ENCODE measurements at places on chromosomes 3 and 15.
A peak's percentile ranks its signal among the peaks of the same experiment; 100 is the strongest.

DNA sequence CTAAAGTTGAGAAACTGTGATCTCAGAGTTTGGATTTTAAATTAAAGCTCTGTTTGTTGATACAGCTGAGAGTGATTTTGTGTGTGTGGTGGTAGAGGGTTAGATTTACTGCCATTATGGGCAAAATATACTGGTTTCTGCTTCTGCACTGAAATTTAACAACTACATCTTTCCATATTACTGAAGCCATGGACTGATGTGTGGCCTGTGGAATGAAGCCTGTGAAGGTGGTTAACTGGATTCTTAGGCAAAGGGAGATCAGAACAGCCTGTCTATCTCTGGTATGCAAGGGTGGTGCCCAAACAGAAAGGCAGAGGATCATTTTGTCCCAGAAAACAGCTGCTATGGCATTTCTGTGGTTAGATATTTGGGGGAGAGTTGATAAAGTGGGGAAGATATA is 297.3 kb upstream of the THBS1 start:
- no peak for DNase-seq

GRCh38 chr3:63963496-63963895 is 51.3 kb upstream of the SCAANT1 start:
- no peak for DNase-seq

GRCh38 chr3:69934398-69934797 is 65.1 kb upstream of the SAMMSON start:
- DNase-seq, result no peak

DNA sequence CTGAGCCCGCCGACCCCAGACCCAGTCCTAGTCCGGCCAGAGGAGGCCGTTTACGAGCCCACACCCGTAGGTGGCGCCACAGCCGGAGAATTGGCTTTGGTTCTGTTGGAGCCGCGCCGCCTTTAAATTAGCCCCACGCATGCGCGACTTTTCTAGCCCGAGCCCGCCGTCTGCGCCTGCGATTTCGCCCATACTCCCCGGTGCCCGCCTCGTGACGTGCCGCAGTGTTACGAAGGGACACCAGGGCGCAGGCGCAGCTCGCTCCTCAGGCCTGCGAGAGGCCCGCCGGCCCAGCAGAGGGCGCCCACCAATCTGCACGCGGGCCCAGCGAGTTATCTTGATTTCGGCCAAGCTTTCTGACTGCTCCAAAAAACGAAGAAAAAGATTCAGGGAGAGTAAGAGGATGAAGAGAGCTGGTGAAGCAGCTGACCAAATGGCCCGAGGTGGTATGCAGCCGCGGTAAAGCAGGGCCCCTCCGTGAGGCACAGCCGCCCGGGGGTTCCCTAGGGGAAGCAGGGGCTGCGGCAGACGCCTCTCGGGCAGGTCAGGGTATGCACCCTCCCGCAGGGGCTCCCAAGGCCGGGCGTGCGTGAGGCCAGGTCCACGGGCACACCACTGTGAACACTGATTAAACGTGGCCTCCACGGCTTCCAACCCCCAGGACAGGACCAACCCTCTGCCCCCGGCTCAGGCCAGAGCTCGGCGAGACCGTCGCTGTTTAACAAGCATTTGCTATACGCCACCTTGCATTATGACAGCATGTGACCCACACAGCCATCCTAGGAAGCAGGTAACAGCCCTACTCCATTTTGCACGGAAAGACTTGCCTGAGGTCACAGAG is 32.8 kb downstream of the RPN1 start:
- DNase-seq, result peak; percentile 93

DNA sequence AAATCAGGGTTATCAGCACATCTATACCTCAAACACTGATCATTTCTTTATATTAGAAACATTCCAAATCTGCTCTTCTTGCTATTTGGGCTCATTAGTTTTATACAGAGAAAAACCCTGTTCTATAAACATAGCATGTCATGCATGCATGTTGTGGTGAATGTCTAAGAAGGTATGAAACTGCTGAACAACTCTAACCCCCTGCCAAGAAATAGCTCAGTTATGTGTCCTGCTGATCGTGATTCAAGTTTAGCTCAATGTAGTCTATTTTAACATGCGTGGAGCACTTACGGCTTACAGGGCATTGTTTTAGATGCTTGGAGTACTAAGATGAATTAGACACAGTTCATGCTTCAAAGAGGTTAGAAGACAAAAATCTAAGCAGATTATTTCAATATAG is 35.8 kb downstream of the MYH15 start:
- DNase-seq, result peak; percentile 28

GRCh38 chr3:58189691-58190090 is 21.1 kb downstream of the DNASE1L3 start:
- no peak for DNase-seq

DNA sequence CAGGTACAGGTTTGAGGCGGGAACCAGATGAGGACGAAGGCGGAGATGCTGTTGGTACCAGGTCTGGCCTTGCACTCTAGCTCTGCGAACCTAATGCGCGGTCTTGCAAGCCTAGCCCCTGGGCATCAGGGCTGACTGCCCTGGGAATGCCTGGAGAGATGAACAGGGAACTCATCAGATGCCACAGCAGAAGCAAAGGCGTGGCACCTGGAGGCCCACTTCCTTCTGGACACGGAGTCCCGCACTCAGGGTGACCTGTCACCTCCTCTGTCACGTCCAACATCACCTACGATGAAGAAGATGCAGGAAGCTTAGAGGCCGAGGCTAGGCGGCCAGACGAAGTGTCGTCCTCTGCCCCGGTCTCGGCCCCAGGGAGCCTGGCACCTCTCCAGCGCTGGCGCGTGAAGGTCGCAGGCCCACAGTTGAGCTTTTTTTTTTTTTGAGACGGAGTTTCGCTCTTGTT is 9.4 kb downstream of the RPLP1 start:
- no peak for DNase-seq

DNA sequence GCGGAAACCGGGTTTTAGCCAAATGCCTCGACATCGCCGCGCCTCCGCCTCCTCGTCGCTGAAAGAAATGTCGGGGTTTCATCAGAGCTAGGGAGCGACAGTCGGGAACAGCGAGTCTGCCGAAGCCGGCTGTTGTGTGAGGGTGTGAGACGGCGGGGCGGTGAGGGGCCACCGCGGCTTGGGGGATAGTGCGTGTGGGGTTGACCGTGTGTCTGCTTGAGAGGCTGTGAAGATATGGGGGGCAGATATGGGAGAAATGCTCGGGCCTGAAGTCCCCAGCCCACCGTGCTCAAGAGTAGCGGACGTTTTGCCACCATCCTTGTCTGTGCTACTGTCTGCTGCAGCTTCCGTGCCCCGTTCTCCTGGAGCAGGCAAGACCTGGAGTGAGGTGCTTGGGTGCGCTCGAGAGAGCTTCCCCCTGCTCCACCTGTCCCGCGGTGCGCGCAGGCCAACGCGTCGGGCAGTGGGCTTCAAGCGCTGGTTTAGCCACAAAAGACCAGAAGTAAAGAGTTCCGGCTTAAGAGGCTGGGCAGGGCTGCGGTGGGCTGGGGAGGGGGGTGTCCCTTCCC is 716 bp upstream of the ISLR2 start:
- DNase-seq, result no peak

DNA sequence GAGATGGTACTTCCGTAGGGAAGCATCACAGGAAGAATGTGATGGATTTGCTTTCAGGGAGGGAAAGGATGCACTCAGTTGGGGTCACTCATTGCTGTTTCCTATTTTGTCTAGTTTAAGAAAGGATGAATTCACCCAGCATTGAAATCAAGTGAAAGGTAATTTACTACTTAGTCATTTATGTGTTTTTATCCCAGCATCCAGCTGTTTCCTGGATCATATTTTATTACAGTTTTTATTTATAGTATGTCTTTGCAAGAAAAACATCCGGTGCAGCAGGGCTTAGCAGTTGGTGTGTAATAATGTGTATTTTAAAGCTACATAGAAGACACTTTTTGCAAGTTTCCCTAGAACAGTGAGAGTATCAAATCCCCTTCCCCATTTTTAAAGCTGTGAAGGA is 37.4 kb upstream of the GOLGA8B start:
- no peak for DNase-seq

GRCh38 chr3:187025656-187026316 is 95.5 kb downstream of the ST6GAL1 start:
- DNase-seq, result no peak

- DNase-seq, result no peak
These were observed 210.7 kb upstream of the KCNH8 start for GRCh38 chr3:18937574-18937973.

- DNase-seq, result peak; percentile 43
These were observed 168.1 kb upstream of the STAC start for GRCh38 chr3:36212251-36212650.

- DNase-seq, result no peak
These were observed 49.0 kb downstream of the MSL2 start for GRCh38 chr3:136146981-136147729.

- peak; percentile 43 for DNase-seq
These were observed 34.5 kb downstream of the PLA2G4D start for GRCh38 chr15:42059661-42060476.

- DNase-seq, result no peak
These were observed 188.9 kb downstream of the NR1D2 start for GRCh38 chr3:24133942-24134341.

- DNase-seq, result no peak
These were observed 45.6 kb downstream of the CHST2 start for GRCh38 chr3:143165211-143165610.

GRCh38 chr15:27928386-27928785 is 170.7 kb downstream of the OCA2 start:
- no peak for DNase-seq

DNA sequence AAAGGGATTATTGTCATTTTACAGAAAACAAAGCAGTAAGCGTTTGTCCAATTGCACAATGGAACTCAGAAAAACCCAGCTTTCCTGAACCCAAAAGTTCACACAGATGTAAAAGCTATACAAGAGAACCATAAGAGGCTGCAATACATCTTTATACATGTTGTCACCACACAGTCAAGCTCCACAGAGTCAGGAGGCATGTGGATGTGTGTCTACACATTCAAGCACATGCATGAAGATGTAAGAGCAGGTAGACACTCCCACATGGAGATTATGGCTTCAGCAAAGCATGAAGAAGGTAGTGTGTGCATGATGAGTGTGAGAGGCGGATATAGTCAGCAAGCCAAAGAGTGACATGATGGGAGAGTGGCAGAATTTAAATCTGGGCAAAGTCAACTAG is 124.7 kb upstream of the THBS1 start:
- DNase-seq, result no peak

DNA sequence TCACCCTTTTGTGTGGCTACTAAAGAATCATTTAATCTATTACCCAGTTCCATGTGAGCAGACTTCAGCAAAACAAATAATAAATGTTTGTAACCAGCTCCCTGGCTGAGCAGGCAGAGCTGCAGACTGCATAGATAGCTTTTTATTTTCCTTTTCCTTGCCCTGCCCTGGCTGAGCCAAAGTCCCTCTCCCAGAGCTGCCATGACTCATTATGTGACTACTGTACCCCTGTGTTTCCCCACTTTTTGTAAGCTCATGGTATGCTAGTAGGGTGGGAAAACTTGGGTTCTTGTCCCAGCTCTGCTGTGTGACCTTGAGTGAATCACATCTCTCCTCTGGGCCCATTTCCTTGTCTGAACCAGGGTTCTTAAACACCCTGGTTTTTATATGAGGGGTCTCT is 127.5 kb downstream of the CLSTN2 start:
- no peak for DNase-seq

DNA sequence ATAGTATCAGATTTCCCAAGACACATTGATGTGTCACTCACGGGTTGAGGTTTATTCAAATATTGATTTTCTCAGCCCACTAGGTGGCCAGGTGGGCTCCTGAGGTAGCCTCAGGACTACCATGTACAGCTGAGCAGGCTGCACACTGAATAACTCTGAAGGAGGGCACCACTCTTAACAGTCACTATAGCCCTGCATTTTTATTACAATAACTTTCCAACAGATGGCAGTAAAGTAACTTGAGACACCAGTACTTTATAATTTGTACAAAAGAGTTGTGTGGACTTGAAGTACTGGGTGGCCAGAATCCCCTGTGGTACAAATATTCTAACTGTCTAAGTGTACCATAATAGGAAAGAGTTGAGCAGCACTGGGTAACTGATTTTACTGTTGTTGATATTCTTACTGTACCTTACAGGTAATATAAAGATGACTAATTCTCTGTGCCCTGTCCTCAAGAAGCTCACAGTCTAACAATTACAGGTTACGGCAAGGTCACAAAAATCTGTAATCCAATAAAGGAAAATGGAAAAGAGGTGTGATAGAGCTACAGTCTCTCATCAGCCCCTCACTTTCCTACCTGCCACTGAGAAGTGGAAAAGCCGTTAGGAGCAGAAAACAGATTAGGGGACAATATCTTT is 76.0 kb downstream of the ETFA start:
- DNase-seq, result no peak

DNA sequence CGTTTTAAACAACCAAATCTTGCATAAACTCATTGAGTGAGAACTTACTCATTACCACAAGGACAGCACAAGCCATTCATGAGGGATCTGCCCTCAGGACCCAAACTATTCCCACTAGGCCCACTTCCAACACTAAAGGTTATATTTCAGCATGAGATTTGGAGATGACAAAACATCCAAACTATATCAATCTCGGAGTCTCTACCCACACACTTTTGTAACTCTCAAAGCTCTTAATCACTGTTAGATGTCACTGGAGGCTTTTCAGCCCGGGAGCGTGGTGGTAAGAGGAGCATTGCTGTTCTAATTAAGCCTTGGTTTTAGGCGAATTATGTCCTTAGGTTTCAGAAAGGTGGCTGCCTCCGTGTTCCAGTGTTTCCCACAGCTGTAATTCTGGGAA is 86.3 kb downstream of the CNTN6 start:
- DNase-seq, result no peak

DNA sequence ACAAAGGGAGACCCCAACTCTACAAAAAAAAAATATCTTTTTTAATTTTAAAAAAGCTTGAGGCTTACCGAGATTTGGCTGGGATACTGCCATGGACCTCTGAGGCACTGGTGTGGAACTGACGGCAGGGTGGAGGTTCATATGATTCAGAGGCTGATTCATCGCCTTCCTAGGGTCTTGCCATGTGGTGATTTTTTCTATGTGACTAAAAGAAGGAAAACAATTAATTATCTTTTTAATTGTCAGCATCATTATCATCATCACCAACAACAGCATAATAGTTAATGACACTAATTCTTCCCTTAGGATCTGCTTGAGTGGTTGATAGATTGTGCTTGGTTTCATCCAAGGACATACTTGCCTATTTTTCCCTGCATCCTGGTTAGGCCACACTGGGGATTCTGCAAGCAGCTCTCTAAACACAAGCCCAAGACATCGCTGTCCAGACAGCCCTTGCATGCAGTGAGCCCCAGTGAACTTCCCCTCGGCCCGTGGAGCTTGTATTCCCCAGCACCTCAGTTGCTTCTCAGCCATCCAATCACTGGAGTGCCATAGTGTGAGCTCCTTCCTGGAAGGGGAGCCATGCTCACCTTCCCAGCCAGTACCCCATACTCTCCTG is 84.9 kb downstream of the WWTR1 start:
- DNase-seq, result peak; percentile 74

- no peak for DNase-seq
These were observed 215.1 kb upstream of the UBE2E1 start for GRCh38 chr3:23590424-23591273.
